GM20000 (cell line): ENCODE measurements at places on chromosomes 3 and 15.

- peak; percentile 27 for DNase-seq
Measured at GRCh38 chr3:148955544-148956346, 35.6 kb upstream of the GYG1 start.

DNA sequence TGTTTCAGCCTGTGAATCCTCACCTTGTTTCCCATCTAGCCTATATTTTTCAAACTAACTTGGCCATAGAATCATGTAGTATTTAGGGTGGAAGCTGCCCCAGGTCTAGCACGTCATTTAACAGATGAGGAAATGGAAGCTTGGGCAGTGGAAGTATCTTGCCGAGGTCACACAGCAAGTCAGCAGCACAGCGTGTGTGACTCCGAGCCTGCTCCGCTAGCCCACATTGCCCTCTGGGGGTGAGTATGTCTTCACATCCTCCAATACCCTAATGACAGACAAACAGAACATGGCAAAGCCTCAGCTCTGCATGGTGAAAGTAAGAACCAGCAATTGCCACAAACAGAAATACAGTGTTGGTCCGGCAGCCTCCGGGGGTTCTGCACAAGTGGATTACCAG is 2.2 kb upstream of the CCR5 start:
- peak; percentile 60 for DNase-seq

DNA sequence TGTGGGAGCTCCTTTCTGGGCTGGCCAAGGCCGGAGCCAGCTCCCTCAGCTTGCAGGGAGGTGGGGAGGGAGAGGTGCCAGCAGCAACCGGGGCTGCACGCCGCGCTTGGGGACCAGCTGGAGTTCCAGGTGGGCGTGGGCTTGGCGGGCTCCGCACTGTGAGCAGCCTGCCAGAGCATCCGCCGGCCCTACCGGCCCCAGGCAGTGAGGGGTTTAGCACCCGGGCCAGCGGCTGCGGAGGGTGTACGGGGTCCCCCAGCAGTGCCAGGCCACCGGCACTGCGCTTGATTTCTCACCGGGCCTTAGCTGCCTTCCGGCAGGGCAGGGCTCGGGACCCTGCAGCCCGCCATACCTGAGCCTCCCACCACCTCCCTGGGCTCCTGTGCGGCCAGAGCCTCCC is 651.0 kb upstream of the ARPP21 start:
- no peak for DNase-seq

DNA sequence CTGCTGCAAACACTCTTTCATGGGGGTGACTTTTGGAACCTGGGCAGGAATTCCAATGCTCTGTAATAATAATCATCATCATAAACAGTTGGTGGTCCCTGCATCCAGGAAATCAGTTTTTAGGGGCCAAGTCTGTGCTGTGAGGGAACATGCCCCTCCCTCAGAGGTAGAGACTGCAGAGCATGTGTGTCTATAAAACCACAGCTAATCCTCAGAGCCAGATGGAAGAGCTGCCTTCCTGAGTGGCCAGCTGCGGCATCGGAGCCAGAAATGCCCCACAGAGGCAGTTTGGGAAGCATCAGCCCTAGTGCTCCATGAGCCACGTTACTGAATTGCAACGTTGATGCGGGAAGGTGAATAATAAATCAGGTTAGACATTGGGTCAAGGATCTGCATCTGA is 12.9 kb upstream of the TPM1 start:
- DNase-seq: no peak

DNA sequence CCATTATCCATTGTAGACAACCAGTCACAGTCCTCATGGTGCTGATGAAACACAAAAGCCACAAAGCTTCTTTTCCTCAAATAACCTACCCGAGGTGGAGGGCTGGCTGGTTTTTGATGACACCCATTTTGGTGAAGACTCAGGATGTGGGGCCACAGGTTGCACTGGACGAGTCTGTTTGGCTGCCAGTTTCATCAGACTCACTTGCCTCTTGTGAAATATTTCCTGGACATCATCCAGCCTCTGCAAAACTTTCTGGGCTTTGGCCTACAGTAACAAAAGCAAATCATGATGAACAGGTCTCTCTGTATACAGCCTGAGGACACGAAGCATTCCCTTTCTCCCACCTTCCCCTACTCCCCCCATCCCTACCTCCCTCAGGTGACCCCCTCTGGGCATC is 42.2 kb downstream of the B3GNT5 start:
- DNase-seq: no peak

GRCh38 chr3:68963891-68964290 is 31.5 kb upstream of the TAFA4 start:
- DNase-seq: no peak

DNA sequence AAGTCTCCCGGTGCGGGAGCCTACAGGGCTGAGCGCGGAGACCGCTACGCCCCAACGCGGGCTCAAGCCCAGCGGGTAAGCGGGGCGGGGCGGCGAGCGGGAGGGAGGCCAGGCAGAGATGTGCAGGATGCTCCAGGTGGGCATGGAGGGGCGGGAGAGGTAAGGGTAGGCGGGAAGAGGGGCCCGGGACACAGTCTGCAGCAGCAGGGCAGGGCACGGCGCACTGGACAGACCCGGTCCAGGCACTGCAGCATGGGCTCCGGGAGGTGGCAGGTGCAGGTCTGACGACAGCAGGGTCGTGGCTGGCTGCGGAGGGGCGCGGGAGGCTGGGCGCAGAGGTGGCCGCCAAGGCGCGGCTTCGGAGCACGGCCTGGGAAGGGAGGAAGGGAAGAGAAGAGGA is 102.8 kb downstream of the GABRB3 start:
- no peak for DNase-seq

GRCh38 chr15:48536681-48537091 is 108.8 kb downstream of the FBN1 start:
- DNase-seq: no peak

GRCh38 chr15:42616107-42616506 is 40.7 kb downstream of the STARD9 start:
- DNase-seq: no peak

DNA sequence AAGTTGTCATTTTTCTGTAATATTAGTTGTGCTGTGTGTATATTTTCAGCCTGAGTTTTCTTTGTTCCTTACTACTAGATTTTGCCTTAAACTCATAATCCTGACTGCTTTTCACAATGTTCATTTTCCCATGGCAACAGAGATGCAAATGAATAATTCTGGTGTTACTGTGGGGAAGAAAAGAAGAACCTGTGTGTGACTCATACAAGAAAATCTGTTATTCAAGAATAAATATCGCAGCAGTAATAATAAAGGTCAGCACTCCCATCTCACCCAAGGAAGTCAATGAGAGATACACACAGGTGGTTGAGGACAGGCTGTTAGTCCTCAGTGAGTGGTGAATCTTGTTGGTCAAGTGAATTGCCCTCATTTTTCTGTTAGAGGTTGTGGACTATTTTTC is 656.6 kb upstream of the NAALADL2 start:
- no peak for DNase-seq

DNA sequence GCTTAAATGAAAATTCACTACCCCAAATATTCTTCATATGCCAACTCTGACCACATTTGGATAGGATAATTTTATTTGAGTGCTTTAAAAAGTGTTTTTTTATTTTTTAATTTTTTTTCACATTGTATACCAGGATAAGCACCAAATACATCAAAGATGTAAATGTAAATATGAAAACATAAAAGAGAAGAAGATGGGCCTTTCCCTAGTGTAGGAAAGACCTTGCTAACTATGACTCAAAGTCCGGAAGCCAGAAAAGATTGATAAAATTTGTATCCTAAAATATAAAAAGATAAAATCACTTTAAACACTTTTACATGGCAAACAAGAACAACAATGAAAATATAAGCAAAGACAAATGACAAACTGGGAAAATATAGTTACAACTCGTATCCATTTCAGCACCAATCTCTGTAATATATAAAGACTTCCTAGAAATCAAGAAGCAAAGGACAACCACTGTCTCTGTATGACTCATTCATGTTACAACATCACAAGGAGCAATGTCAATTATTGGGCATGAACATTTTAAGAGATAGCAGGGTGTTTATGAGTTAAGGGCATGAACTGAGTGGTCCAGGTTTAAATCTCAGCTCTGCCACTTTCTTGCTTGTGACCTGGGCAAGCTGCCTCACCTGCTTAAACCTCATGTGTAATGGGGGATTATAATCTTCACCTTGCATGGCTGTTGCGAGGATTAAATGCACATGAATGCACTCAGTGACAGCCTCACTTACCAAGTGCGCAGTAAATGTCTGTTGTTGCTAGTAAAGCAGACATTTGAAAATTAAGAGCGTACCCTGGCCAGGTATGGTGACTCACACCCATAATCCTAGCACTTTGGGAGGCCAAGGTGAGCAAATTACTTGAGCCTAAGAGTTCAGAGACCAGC is 25.3 kb upstream of the ARHGEF3 start:
- DNase-seq: no peak

- DNase-seq: peak; percentile 34
Measured at GRCh38 chr3:124246949-124247348, 255.0 kb upstream of the ROPN1 start.

GRCh38 chr3:10596746-10597448 is 91.5 kb upstream of the ATP2B2 start:
- DNase-seq: no peak

DNA sequence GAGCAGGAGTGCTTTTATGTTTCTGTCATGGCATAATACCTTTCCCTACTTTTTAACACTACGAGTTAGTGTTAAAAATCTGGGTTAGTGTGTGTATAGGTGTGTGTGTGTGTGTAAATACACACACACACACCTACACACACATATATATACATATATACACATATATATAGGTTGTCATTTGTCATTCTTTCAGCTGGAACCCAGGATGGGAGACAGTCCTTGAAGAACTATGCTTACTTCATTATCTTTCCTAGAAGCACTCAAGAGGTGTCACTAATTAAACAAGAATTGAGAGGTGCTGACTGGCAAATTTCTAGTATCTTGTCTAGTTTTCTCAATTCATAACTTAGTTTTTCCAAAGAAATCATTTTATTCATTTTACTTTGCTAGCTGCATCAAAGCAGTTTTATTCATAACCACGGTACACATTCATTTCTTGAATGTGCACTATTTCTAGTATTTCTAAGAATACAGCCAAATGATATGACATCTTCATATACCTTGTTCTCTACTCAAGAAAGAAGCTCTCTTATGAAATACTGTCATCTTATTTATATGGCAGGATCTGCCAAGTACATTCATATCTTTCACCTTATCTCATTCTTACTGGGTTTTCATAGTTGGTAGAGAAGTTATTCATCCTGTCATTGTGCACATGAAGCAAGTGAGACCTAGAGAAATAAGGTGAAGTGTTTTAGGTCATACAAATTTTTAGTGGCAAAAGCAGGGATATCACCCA is 46.6 kb downstream of the ISL2 start:
- DNase-seq: no peak

- DNase-seq: no peak
Measured at GRCh38 chr15:76439542-76439941, 103.0 kb downstream of the ISL2 start.
